ENCODE measurements at places on chromosomes 5 and 9. TPM values are rescaled to one million over a fixed set of nuclear protein-coding genes. Genes with fewer than 3 reads are reported as not detected.

DNA sequence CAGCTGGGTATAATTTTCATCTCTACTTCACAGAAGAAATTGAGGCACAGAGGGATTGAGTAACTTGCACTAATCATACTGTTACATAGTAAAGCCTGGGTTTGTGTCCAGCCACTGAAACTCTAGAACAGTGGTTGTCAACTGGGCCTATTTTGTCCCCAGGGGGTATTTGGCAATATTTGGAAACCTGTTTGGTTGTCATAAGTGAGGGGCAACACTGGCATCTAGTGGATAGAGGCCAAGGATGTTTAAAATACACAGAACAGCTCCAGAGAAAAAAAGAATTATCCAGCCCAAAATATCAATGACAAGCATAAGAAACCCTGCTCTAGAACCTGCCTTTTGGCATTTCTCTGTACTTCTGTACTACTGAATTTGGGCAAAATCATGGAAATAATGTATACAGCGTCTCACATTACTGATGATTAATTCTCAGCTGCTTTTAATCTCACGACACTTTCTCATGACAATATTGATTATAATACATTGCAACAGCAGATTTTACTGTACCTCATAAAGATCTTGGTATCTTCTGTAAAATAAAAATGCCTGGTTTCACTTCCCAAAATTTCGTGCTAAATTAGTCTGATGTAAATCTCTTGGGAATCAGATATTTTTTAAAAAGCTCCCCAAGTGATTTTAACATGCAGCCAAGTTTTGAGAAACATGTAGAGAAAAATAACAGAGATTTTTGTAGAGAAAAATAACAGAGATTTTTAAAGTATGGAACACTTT is 112.7 kb downstream of the RORB start:
- H3K4me1 ChIP-seq: no peaks in the 10 kb centered on the region
- no peak for DNase-seq
- H3K27ac ChIP-seq: no peak overlapping the region
- H3K4me3 ChIP-seq: no peak overlapping the region
- H3K27me3 ChIP-seq: no peaks in the 10 kb centered on the region
- H3K36me3 ChIP-seq: no peaks in the 10 kb centered on the region

- H3K27ac ChIP-seq: no peak overlapping the region
- peak; percentile 89 for DNase-seq
- H3K4me1 ChIP-seq: no peaks in the 10 kb centered on the region
- no peaks in the 10 kb centered on the region for H3K36me3 ChIP-seq
- H3K27me3 ChIP-seq: no peaks in the 10 kb centered on the region
Observed at GRCh38 chr5:38382898-38383297, 124.5 kb downstream of the EGFLAM start.

DNA sequence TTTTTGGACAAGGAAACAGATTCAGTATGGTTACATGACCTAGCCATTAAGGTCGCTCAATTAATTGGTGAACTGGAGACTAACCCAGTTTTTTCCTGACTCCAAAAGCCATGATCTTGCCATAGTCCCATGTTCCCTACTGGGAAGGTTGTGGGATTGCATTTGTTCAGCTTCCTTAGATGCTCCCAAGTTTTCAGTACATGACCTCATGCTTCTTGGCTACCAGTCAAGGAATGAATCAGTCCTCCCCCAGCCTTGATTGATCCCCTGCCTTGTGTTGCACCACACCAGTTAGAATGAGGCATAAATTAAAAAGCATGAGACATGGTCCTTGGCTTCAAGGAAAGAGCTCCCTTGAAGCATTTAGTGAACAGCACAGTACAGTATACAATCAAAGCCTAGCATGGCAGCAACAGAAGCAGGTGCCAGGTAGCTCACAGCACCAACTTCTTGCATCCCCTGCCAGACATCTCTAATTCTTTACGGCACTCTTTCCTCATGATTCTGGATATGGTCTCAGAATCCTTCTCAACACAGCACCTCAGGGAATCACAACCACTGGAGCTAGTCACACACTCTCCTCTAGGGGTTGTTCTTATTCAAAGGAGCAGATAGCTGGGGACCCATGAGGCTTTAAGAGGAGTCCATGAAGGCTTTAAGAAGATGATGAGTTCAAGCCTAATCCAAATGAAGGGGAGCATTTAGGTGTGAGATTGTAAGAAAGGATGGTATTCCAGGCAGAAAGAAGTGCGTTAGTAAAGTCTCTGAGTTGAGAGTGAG is 295.5 kb upstream of the CLINT1 start:
- H3K4me3 ChIP-seq: no peak overlapping the region
- no peak overlapping the region for H3K27ac ChIP-seq
- DNase-seq: peak; percentile 48
- H3K27me3 ChIP-seq: no peaks in the 10 kb centered on the region
- H3K4me1 ChIP-seq: no peaks in the 10 kb centered on the region
- H3K36me3 ChIP-seq: no peaks in the 10 kb centered on the region

- H3K36me3 ChIP-seq: peaks cover 4% of the 10 kb centered on the region
- H3K27ac ChIP-seq: no peak overlapping the region
- H3K4me3 ChIP-seq: no peak overlapping the region
- DNase-seq: no peak
- H3K4me1 ChIP-seq: no peaks in the 10 kb centered on the region
- H3K27me3 ChIP-seq: no peaks in the 10 kb centered on the region
Observed at GRCh38 chr9:134159566-134160245, 4.7 kb downstream of the RNU6ATAC start.

- H3K27ac ChIP-seq: no peak overlapping the region
- H3K4me1 ChIP-seq: peaks cover 14% of the 10 kb centered on the region
- no peak overlapping the region for H3K4me3 ChIP-seq
- no peaks in the 10 kb centered on the region for H3K36me3 ChIP-seq
- DNase-seq: no peak
- no peaks in the 10 kb centered on the region for H3K27me3 ChIP-seq
Observed at GRCh38 chr9:34382054-34382453, 5.4 kb upstream of the MYORG start.

DNA sequence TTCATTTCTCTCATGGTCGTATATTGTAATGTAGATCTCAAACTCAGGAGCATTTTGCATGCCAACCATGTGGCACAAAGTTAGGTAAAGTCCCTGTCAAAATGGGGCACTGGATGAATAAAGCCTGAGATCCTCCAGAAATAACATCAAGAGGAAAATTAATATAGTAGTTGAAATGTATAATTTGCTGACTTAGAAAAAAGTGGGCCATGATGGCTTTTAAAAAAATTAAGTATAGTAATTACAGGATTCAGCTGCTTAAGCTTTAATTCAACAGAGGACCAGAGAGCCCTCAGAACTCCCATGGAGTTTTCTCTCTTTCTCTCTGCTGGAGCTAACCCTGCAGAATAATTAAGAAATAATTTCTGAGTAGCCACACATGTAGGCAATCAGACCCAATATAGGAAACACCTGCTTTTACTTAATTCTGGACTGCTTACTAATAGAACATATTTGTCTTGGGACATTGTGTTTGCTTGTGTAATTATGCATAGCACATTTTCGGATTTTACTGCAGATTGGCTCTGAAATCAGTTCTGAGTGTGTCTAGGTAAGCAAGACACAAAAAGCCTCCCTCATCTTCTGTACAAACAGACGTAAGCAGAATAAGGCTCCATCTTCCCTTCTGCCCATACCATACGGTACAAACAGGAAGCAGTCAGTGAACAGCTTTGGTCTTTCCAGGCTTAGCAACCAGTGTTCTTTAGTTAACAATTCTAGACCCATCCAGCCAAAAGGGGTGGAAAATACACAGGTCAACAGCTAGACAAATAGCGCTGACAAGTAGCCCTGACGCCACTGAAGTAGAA is 26.5 kb upstream of the PCSK1 start:
- no peak for DNase-seq
- no peaks in the 10 kb centered on the region for H3K27me3 ChIP-seq

PCDHA11 gene
- total RNA-seq: 2.0 TPM

EGFLAM gene
- 5.1 TPM for total RNA-seq

MGAT1 gene
- total RNA-seq: 132 TPM

LCN9 gene
- not detected for total RNA-seq

SLC6A7 gene
- not detected for total RNA-seq
